Right cardiac atrium (tissue), 5 donors: ENCODE measurements at places on chromosomes 6 and 20. TPM values are rescaled to one million over a fixed set of nuclear protein-coding genes. Genes with fewer than 3 reads are reported as not detected.

GRCh38 chr20:5621305-5621704, 128.9 kb upstream of the SHLD1 start:
- peak; percentile 22 for DNase-seq

The SLC22A1 gene
- total RNA-seq: 0.21 TPM

- DNase-seq: no peak
Observed at GRCh38 chr6:35152067-35152707, 11.0 kb upstream of the TCP11 start.

The BPIFA1 gene
- not detected for total RNA-seq

GRCh38 chr6:40328386-40328985, 258.7 kb downstream of the LRFN2 start:
- no peak for DNase-seq

GRCh38 chr6:24686946-24687345, 20.1 kb downstream of the ACOT13 start:
- DNase-seq: no peak

The FAM83C gene
- not detected for total RNA-seq

GRCh38 chr20:40506537-40506939, 182.5 kb downstream of the MAFB start:
- peak; percentile 88 for DNase-seq

- peak; percentile 72 for DNase-seq
Observed at GRCh38 chr20:63736893-63737694, 630 bp downstream of the LIME1 start.

DNA sequence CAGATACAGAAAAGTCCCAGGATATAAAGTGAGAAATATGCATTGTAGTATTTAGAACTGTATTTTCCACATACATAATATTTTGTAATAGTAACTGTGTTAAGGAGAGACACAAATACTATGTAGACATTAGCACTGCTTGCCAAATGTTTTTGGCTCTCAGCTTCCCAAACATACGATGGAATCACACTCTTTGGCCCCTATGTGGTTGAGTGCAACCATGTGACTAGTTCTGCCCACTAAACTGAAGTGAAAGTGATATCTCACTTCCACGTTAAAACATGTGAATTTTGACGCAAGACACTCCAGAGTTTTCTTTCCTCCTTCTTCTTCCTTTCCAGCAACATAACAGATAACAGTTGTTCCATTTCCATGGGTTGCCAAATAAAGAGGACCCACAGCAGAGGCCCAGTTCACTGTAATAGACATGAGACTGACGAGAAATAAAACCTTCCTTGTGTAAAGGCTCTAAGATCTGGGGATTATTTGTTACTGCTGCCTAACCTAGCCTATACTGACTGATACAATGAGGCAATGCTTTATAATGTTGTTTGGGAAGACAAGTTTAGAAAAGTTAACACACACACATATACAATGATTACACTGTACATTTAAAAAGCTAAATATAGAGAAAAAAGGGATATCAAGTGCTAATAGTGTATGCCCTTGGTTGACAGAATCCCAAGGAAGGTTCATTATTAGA, 97.2 kb downstream of the PTPRT start:
- DNase-seq: no peak

- DNase-seq: no peak
Observed at GRCh38 chr6:56815436-56815835, 139.5 kb upstream of the BEND6 start.

- DNase-seq: no peak
Observed at GRCh38 chr20:36989797-36990196, 38.3 kb upstream of the SAMHD1 start.

The NMBR gene
- total RNA-seq: not detected

DNA sequence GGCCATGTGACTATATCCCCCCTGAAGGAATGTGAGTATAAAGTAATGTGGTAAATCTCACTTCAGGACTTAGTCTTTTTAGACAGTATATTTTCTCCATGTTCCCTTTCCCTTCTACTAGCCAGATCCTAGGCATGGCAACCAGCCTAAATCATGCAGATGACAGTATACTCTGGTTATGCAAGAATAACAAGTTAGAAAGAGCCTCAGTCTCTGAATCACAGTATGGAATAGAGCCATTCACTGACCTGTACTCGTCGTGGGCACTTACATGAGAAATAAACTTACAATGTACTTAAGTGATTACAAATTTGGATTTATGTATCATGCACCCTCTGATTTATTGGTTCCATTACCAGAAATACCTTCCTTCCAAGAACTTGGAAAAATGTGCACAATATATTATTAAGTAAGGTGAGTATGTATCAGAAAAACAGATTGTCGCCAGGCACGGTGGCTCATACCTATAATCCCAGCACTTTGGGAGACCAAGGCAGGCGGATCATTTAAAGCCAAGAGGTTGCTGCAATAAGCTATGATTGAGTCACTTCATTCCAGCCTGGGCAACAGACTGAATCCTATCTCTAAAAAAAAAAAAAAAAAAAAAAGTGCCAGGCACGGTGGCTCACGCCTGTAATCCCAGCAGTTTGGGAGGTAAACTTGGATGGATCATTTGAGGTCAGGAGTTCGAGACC, 25.1 kb upstream of the FAM8A1 start:
- DNase-seq: no peak

GRCh38 chr6:41689171-41690008, 46.0 kb downstream of the TFEB start:
- DNase-seq: no peak

GRCh38 chr6:135675026-135675425, 176.5 kb upstream of the PDE7B start:
- DNase-seq: no peak

The PACRG gene
- 4.9 TPM for total RNA-seq

The SLC32A1 gene
- total RNA-seq: not detected

- DNase-seq: no peak
Observed at GRCh38 chr20:54127855-54128574, 45.8 kb downstream of the CYP24A1 start.

GRCh38 chr6:139186692-139187091, 51.8 kb downstream of the HECA start:
- DNase-seq: no peak

GRCh38 chr6:38498085-38498484, 141.6 kb downstream of the BTBD9 start:
- no peak for DNase-seq

DNA sequence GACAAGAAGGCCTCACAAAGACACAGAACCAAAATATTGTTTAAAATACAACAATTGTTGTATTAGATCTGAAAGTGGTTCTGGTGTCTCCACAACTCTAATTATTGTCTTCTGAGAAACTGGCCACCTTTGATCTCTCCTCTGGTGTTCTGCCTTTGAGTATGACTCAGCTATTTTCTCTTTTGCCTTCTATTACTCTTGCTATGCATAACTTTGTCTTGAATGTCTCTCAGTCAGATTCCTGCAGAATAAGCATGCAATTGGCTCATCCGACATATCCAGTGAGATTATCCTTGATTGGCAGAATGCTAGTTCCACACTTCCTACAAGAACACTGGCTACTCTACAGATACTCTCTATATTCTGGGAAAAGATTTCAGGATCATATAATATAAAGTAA, 14.3 kb upstream of the EPM2A start:
- DNase-seq: no peak

DNA sequence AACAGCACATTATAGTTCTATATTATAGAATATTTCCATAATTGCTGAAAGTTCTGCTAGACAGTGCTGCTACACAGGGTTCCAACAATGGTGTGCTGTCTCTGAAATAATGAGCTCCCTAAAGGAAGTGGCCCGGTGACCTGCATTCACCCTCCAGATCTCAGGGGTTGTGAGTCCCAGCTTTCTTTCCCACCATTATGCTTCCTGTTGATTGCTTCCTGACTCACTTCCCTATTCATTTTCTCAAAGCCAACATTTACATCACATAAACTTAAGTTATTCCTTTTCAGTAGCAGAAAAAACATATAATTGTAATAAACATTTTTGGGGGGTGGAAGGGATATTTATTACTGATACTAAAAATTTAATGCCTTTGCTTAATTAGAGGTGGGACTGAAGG, 12.9 kb upstream of the CCN6 start:
- no peak for DNase-seq

The FOXQ1 gene
- total RNA-seq: not detected

- no peak for DNase-seq
Observed at GRCh38 chr6:13300643-13301590, 27.4 kb downstream of the TBC1D7 start.

DNA sequence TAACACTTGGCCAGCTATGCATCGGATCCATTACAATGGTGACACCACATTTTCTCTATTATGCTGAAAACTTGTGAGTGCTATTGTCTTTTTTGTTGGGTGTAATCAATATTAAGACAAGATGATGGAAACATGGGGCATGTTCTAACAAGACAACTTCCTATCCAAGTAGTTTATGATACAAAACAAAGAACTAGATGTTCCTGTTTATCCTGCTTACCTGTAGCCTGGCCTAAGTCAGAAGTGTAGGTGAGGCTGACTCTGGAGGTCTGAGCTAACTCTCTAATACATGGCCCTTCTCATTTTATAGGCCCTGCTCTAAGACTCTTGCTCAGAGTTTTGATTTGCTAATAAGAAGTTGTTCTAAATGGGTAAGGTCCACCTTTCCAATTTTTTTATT, 242.4 kb upstream of the STXBP5 start:
- DNase-seq: no peak

DNA sequence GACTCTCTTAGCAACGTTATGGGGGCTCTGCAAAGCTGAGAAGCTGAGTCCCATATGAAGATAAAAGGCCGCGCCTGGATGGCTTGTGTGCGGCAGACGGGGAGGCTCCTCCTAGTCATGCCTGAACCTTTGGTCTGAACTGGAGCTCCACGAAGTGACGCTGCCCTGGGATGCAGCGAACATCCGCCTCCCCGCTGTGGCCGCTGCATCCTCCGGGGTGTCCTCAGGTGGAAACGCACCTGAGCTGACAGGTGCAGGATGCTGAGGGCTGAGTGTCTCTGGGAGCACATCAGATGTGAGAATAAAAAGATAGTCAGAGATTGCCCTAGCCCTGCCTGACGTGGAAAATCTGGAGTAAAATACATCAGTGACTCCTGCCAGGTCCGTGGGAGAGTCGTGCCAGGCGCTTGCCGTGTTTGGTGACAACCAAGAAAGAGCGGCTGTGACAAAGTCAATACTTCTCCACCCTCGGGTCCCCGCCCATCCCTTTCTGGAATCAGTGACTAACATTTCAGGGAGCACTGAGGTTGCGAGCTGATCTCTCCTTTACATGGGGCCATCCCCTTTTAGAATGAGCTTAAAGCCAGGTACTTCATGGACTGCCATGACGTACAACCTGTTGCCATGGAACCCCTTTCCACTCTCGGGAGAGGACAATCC, 162.8 kb upstream of the AFDN start:
- no peak for DNase-seq

- DNase-seq: no peak
Observed at GRCh38 chr6:32223258-32224235, at the start of gene NOTCH4. NOTCH4 (minus strand) TSS chr6:32224067; CDS start chr6:32223928, 139 bp downstream.

The HLA-DOA gene
- total RNA-seq: 1.6 TPM

- no peak for DNase-seq
Observed at GRCh38 chr20:18077157-18077556, 19.4 kb upstream of the OVOL2 start.

- no peak for DNase-seq
Observed at GRCh38 chr6:127148511-127148910, 30.0 kb downstream of the RSPO3 start.

GRCh38 chr20:47196091-47197081, 160.1 kb downstream of the ZMYND8 start:
- DNase-seq: peak; percentile 88
